ENCODE measurements at places on chromosomes 11 and 22.

DNA sequence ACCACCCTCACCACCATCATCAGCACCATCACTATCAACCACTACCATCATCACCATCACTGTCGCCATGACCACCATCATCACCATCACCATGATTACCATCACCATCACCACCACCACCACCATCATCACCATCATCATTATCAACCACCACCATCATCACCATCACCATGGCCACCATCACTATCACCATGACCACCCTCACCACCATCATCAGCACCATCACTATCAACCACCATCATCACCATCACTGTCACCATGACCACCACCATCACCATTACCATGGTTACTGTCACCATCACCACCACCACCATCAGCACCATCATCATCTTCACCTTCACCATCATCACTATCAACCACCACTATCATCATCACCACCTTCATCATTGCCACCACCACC lies 183.4 kb downstream of the SHANK2 start:
- no peak for DNase-seq

DNA sequence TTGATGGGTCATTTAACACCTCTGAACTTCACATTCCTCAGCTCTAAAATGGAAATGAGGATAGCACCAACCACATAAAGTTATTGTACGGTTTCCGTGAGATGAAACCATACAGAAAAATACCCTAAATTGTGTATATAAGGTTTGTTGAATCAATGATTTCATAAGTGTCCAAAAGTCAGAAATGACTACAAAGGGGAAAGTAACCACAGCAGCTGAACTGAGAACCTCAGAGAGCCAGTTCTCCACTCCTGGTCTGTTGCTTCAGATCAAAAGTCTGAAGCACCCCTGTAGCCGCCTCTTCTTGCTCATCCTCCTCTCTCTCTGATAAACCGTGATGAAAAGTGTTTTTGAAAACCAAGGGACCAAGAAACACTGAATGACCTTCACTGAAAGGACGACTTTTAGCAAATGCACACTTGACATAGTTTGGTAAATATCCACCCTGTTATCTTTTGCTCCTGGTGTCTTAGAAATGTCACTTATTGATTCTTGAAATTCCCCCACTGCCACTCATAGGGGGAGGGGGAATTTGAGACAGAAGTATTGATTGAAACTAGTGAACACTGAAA lies 194.5 kb downstream of the NAV2 start:
- DNase-seq: no peak

DNA sequence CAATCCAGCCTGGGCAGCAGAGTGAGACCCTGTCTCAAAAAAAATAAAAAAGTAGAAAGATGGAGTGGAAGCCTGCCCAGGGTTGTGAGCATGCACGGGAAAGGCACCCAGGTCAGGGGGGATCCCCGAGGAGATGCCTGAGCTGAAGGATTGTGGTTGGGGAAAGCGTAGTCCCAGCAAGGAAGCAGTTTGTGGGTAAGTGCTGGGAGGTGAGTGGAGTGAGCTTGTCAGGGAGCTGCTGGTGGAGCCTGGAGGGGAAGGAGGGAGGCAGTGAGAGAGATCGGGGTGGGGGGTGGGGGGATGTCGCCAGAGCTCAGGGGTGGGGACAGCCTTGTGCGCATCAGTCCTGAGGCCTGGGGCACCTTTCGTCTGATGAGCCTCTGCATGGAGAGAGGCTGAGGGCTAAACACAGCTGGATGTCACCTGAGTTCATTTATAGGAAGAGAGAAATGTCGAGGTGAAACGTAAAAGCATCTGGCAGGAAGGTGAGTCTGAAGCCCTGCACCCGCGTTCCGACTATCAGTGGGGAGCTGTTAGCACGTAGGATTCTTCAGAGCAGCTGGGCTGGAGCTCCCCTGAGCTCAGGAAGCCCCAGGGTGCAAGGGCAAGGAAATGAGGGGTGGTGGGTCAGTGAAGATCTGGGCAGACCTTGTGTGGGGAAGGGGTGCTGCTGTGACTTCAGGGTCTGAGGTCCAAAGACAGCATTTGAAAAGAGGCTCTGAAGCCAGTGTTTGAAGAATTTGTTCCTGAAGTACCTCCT lies 10.2 kb downstream of the TMEM121B start:
- DNase-seq: no peak

- DNase-seq: no peak
Measured at GRCh38 chr11:14102766-14103165, 140.2 kb downstream of the SPON1 start.

- no peak for DNase-seq
Measured at GRCh38 chr11:110196241-110196754, 100.1 kb downstream of the RDX start.

DNA sequence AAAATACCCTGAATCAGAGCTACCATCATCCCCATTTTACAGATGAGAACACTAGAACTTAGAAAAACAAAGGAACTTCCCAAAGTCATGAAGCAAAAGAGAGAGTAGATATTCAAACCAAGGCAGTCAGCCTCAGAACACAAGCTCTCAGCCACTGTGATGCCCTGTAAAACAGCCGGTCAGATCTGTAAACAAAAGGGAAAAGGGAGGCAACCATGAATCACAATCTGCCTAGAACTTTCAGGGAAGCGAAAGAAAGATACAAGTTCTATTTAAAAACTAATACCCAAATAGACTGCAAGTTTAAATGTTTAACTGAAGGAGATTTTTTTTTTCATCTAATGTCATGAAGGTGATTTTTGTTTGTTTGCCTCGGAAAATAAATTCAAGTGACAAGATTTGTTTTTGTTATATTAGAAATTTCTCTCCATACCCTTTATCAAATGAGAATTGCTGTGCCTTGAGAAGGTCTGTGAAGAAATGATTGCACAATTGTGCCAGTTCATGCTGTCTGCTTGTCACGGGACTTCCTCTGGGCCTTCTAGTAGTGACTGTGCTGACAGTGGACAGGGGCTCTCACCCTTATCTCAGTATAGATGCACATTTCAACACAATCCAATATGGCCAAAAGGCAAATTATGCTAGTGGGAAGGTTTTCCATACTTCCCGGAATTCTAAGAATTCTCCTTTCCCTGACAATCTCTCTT lies 11.7 kb downstream of the SAA1 start:
- DNase-seq: no peak

GRCh38 chr11:92828556-92828955 lies 140.9 kb upstream of the MTNR1B start:
- DNase-seq: no peak

- DNase-seq: no peak
Measured at GRCh38 chr22:39746600-39747262, 146.8 kb downstream of the ENTHD1 start.

Measured in SK-N-MC (cell line).